ENCODE measurements at places on chromosomes 6 and 20. TPM values are rescaled to one million over a fixed set of nuclear protein-coding genes. Genes with fewer than 3 reads are reported as not detected.

The F13A1 gene
- total RNA-seq, result not detected

The RAET1E gene
- not detected for total RNA-seq

The ZBP1 gene
- not detected for total RNA-seq

DNA sequence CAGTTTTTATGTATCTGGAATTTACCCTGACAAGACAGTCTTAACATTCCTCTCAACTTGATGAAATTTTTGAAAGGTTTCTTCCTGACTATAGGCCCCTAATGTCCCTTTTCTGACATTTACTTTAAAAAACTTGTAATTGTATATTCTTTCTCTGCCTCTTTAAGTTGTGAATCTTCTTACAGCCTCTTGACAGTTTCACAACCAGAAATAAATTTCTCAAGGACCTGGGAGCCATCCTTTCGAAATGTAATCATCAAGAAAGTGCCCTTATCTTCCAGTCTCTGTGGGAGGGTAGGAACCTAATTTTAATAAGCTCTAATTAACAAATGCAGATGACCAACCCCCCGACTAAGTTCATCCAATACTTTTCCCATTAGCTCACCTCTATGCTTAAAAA lies 403.6 kb upstream of the GJE1 start:
- H3K27me3 ChIP-seq, result no peaks in the 10 kb centered on the region
- no peaks in the 10 kb centered on the region for H3K36me3 ChIP-seq
- no peak overlapping the region for H3K27ac ChIP-seq
- no peak for DNase-seq
- H3K4me1 ChIP-seq, result peaks cover 3% of the 10 kb centered on the region
- H3K4me3 ChIP-seq, result no peak overlapping the region

DNA sequence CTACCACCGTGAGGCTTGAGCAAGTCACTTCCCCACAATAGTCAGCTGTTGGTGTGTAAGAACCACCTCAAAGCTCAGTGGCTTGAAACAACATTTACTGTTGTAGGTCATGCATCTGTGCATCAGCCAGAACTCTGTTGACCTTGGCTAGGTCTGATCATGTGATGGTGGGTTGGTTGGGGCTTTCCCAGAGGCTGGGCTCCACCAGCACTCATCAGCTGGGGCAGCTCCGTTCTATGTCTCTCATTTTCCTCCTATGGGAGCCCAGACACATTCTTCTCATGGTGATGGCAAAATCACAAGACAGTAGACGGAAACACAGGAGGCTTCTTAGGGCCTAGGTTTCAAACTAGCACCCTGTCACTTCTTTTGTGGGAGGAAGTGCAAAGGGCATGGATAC lies 42.8 kb upstream of the PSMF1 start:
- H3K4me1 ChIP-seq, result no peaks in the 10 kb centered on the region
- H3K4me3 ChIP-seq, result no peak overlapping the region
- peaks cover 9% of the 10 kb centered on the region for H3K36me3 ChIP-seq
- DNase-seq, result no peak
- H3K27me3 ChIP-seq, result no peaks in the 10 kb centered on the region

DNA sequence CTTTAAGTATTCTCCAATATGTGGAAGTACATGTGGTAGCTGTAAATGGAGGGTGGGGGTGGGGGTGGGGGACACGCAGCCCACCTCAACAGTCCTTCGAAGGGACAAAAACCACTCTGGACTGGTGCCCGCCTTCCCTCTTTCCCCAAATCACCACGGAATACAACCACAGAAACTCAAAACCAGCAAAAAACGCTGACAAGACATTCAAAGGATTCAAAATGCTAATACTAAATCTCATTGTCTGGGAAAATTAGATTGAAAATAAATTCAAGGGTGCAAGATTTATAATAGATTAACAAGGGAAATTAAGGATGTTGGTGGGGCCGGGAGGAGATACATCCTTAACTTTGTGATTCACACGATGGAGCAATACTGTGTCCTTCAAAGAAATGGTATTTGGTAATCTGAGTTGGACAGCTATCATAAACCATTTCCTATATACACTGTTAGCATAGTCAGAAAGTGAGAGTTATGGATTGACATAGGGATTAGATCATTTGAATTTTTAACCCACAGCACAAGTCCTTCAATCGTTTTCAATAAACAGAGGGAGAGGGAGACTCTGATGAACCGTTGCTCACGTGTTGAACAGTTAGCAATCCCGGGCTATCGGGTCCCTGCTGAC lies 766 bp upstream of the TBC1D22B start:
- H3K4me3 ChIP-seq, result peak overlapping the region; percentile 95
- peaks cover 5% of the 10 kb centered on the region for H3K4me1 ChIP-seq
- H3K27me3 ChIP-seq, result peaks cover 4% of the 10 kb centered on the region
- no peak for DNase-seq

GRCh38 chr6:90397047-90397446 lies 100.4 kb upstream of the BACH2 start:
- H3K27me3 ChIP-seq, result no peaks in the 10 kb centered on the region
- no peak for DNase-seq
- H3K4me1 ChIP-seq, result peaks cover 18% of the 10 kb centered on the region
- H3K4me3 ChIP-seq, result no peak overlapping the region

DNA sequence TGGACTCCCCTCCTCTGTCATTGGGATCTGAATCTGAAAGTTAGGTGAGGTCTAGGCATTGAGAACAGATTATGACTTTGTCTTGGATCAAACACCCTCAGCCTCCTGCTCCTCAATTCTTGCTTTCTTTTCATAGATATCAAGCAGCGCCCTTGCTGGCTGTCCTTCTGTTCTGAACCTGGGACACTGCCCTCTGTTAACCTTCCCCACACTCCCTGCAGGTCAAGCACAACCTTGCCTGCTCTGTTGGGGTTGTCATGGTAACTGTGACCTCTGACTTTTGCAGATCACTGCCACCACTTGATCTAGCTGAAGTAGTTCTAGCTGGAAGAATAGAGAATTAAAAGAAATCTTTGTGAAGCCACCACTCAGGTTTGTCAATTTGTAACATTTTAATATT lies 16.4 kb upstream of the MICA start:
- H3K36me3 ChIP-seq, result no peaks in the 10 kb centered on the region
- H3K4me1 ChIP-seq, result no peaks in the 10 kb centered on the region
- peaks cover 2% of the 10 kb centered on the region for H3K27me3 ChIP-seq
- H3K4me3 ChIP-seq, result no peak overlapping the region
- no peak for DNase-seq

DNA sequence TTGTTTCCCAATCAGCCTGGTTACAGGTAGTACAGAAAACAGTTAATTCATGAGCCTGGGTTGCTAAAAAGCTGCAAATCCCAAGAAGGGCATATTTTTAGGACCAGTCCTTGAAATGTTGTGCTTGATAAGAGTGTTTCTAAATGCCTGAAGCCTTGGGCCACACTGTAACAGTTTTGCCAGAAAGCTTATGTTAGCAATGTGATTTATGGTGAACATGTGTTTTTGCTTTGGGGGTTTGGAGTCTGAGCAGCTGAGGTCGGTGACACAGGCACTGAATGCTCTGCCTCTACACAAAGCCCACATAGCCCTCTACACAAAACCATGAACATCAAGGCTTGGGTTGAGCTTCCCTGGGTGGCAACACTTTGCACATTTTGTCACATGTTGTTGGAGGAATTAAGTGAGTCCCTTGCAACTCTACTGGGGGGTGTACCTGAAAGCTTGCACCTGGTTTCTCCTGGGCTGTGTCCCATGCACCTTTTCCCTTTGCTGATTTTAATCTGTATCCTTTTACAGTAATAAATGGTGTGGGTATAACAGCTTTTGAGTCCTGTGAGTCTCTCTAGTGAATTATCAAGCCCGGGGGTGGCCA lies 22.2 kb downstream of the AHI1 start:
- no peaks in the 10 kb centered on the region for H3K27me3 ChIP-seq
- no peak for DNase-seq
- peaks cover 20% of the 10 kb centered on the region for H3K36me3 ChIP-seq
- no peak overlapping the region for H3K4me3 ChIP-seq
- H3K27ac ChIP-seq, result no peak overlapping the region

DNA sequence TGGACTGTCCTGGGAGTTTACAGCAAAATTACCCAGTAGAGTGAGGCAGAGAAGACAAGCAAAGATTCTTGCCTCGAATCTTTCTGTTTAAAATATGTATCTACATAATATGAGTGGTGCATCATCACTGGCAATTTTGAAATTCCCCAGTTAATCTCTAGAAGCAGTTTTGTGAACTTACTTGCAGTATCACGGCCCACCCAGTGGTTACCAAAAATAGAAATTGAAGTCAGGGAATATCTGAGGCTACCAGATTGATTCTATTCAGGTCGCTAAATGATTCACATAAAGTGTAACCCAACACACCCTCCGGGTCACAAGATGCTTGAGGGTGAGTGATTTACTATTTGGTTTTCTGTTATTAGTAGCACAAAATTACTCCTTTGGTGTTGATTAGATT lies 111.9 kb downstream of the PPP1R14C start:
- H3K36me3 ChIP-seq, result peaks cover 3% of the 10 kb centered on the region
- H3K27me3 ChIP-seq, result no peaks in the 10 kb centered on the region
- no peak for DNase-seq
- H3K27ac ChIP-seq, result no peak overlapping the region
- no peak overlapping the region for H3K4me3 ChIP-seq

GRCh38 chr6:100658486-100658885 lies 193.8 kb upstream of the SIM1 start:
- no peak for DNase-seq
- no peaks in the 10 kb centered on the region for H3K27me3 ChIP-seq
- no peak overlapping the region for H3K27ac ChIP-seq
- no peak overlapping the region for H3K4me3 ChIP-seq

Measured in glutamatergic neuron (in vitro differentiated cells).